Common myeloid progenitor, CD34-positive (primary cell): ENCODE measurements at places on chromosomes 7 and 10.

- peak; percentile 47 for DNase-seq
Measured at GRCh38 chr10:6269953-6270867, 67.5 kb downstream of the PFKFB3 start.

GRCh38 chr7:101085162-101085964 lies at the start of gene TRIM56:
Gene TRIM56 (plus strand): TSS chr7:101085481. CDS start chr7:101087313, 1,832 bp downstream.
- peak; percentile 78 for DNase-seq

DNA sequence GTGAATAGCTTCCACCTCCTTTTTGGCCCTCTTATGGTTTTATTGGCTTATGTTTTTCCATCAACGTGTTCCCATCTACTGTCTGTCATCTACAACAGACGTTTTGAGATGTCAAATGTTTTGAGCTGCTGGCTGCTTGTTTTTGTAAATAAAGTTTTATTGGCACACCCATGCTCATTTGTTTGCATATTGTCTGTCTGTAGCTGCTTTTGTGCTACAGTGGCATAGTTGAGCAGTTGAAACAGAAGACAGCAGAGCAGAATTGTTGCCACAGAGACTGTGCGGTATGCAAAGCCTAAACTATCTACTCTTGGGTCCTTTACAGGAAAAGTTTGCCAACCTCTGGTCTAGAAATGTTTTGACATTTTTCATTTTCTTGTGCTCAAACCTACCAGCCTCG lies 88.7 kb downstream of the VPS50 start:
- DNase-seq = no peak

- no peak for DNase-seq
Measured at GRCh38 chr7:8251195-8251594, 10.8 kb downstream of the ICA1 start.

GRCh38 chr10:18313140-18313530 lies 172.9 kb downstream of the CACNB2 start:
- DNase-seq = no peak

GRCh38 chr10:89471110-89471809 lies 56.9 kb downstream of the IFIT5 start:
- no peak for DNase-seq

- DNase-seq = no peak
Measured at GRCh38 chr10:11285171-11285570, 267.5 kb downstream of the CELF2 start.

DNA sequence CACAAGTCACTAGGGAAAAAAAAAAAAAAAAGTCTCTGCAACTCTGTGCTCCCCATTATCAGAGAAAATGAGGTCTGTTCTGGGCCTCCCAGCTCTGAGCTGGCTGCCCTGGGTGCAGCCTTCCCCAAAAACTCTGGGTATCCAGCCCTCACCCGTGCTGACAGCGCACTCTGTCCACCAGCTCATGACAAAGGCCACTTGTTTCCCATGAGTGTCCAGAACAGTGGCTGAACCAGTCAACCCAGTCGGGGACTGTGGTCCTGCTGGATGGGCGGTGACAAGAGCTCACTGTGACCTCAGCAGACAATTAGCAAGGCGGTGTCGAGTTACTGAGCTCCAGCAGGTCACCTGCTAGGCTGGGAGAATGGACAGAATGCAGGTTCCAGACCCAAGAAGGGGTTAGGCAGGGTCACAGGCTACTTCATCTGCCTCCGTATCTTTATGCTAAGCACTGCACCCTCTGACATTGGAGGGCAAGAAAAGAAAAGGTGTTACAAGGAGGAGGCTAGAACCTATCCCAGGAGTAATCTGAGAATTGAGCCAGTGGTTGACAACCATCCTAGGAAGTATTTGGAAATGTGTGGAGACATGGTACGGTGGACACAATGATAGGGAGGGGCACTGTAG lies 37.2 kb downstream of the DLG5 start:
- no peak for DNase-seq
